Activated CD4-positive, alpha-beta T cell treated with anti-CD3 and anti-CD28 coated beads, Interleukin-2, amount 10 ng/mL, durations not matched to agents 24 days and 14 days (primary cell): ENCODE measurements at places on chromosomes 13 and 19.

DNA sequence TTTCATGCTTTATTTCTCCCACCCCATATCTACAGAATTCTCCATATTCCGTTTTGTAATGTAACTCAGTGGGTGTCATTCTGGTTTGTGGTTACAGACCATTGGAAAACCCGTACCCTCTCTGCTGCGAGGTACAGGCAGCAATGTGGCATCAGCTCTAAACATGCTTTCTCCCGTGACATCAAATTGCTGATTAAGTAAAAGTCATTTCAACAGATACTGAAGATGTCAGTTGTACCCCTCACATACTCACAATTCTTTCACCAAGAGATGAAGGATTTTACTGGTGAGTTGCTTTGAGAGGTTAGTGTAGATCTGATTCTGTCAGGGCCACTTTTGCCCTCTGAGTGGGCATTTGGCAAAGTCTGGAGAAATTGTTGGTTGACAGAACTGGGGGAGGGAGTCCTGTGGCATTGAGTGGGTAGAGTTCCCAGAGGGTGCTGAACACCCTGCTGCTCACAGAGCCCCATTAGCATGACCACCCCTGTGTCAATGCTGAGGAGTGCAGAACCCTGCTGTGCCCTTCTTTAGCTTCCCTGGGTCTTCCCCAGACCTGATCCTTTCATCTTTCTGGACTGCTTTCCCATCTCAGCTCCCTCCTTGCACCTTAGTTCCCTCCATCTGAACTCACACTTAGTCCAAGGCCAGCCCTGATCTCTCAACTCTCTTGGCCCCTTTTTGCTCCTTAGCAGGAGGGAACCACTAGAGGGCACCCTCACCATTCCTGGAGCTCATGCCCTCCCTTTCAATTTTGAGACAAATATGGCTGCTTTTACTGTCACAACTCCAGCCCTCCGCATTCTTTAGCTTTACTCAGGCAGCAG lies 39.9 kb upstream of the CEACAM8 start:
- peak; percentile 83 for DNase-seq

DNA sequence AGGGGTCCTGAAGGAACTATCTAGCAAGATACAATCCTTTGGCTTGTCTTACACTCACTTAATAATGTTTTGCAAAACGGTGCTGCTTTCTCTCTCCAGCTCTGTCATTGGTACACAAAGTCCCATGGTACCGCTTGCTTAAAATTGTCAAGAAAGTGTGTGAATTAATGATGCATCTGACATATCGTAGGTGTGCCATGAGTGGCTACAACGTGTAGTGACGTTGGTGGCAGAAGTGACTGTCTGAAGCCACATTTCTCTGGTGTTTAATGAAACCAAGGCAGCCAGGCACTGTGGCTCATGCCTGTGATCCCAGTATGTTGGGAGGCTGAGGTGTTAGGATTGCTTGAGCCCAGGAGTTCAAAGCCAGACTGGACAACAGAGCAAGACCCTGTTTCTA lies 2.6 kb downstream of the HSH2D start:
- no peak for DNase-seq

- DNase-seq, result no peak
Observed at GRCh38 chr19:39823686-39824085, 10.3 kb downstream of the DYRK1B start.

GRCh38 chr13:80117515-80117914 lies 223.4 kb downstream of the SPRY2 start:
- no peak for DNase-seq

DNA sequence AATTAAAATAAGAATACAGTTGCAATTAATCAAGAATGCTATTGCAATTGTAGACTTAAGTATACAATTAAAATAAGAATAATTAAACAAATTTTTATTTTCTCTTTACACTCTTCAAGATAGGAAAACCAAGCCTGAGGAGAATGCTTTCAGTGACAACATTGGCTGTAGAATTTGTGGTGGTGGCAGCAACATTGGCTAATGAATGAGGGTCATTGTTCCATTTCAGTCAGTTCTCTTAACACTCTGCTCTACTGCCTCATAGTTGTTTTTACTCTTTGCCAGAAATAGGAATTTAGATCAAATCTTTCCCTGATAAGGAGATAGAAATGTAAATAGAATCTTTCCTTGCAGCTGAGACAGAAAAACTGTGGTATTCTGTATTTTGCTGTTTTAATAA lies 391.6 kb downstream of the PCDH20 start:
- no peak for DNase-seq

DNA sequence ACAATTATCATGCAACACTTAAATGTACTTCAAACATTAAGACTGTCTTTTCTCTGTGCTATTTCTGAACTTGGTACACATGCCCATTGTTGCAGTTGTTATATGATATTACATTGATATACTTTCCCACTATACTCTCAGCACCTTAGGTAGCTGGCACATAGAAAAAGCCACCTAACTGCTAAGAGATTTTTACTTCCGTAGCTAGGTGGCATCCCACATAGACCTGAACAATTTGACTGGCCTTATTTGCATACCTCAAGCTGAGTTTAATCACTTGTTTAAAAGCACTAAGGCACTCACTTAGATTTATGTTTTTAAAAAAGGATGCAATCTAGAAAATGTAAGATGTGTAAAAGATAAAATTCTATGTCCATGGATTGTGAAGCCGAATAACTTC lies 194.2 kb downstream of the POU4F1 start:
- DNase-seq, result no peak
